Activated effector memory CD4-positive, alpha-beta T cell treated with Interleukin-2 at 50 U/mL for 16 hours (primary cell): ENCODE measurements at places on chromosomes 7 and 10.

DNA sequence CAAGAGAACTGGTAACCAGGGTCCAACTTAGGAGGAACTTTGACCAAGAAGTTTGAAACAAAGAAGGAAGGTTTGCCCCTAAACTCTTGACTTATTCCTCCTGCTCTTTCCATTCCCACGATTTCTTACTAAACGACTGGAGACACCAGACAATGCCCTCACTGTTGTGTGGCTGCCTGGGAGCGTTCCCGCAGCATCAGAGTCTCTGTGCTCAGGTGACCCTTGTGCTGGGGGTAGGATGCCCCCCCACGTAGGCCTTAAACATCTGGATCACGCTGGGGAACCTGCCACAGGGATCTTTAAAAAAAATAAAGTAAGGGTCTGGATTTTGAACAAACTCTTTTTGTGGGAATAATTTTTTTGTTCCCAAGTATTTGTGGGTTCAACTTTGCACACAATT is 30.1 kb upstream of the CTBP2 start:
- no peak for DNase-seq

GRCh38 chr7:151992375-151992774 is 33.1 kb upstream of the GALNT11 start:
- DNase-seq = no peak

GRCh38 chr7:124681946-124682345 is 83.6 kb downstream of the GPR37 start:
- DNase-seq = no peak

DNA sequence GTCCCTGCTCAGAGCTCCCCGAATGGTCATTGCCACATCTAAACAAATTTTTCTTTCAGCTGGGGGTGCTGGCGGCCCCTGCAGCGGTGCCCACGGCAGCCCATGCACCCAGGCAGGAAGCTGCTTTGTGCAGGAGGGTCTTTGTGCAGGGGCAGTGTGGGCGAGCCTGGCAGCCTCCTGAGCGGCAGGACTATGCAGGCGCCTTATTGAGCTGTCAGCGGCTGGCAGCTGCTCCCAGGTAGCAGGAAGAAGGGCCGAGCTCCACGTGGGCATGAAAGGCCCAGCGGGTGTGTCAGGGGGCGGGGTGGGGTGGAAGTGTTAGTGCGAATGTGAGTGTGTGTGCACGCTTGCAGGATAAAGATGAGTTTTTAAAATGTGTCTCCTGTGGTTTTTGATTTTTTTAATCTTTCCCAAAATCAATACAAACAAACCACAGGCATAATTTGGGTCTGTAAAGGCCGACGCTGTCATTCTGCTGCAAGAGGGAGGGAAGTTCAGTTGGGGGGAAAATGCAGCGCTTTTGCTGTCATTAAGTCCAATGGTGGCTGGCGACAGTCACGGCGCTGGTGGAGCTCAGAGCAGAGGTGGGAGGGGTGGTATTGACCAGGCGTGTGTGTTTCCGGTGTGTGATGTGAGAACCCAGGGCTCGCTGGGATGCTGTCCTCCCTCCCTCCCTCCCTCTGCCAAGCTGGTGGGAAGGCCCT is 83.9 kb downstream of the LHPP start:
- no peak for DNase-seq

DNA sequence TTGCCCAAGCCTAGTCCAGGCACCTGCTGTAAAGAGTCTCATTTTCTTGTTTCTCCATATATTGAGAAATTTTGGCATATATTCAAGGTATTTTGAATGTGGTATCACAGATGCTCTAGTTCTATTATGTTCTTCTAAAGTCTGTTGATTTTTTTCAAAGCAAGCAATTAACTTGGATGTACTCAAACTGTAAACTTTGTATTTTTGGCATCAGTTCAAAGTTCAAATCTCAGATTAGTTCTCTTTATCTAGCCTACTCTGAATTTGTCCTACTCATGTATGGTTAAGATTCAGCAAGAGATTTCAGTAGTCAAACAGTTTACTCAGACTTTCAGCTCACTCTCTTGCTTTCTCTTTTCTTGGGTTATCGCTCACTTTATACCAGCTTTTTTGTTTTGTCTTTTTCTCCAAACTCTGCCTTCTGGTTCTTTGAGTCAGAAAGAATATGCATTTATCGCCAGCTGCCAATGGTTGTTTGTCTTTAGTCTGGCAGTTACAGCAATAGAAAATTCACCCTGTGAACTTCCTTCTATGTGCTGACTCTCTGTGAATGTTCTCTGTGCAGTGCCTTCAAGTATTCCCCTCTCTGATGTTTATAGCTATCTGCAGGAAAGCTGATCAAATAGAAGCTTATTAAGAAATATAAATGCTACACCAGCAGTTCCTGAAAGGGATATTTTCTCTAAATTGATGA is 56.0 kb downstream of the ANKRD7 start:
- no peak for DNase-seq

GRCh38 chr10:86687750-86688149 is 19.4 kb downstream of the LDB3 start:
- DNase-seq = no peak

- DNase-seq = no peak
Observed at GRCh38 chr10:89518876-89519842, 16.2 kb downstream of the SLC16A12 start.

- no peak for DNase-seq
Observed at GRCh38 chr10:77628906-77629730, 8.5 kb downstream of the KCNMA1 start.

GRCh38 chr10:121216295-121216694 is 365.1 kb downstream of the WDR11 start:
- no peak for DNase-seq

GRCh38 chr7:70313271-70313670 is 715.0 kb downstream of the AUTS2 start:
- no peak for DNase-seq

DNA sequence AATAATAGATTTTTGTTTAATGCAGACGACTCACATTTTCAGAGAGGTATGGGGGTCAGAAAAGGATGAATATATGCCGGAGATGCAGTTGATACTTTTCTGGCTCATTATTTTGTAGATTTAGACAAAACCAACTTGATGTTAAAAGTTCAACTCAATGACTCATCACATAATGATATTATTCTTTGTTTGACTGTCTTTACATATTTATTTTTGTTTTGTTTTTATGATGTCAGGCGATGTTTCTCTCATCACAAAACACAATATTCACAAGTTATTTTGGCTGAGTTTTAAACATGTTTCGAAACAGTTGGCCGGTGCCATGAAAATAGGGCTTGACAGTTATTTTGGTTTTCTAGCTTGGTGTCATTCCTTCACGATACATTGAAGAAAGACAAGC is 1.3 kb downstream of the GJD4 start:
- no peak for DNase-seq

DNA sequence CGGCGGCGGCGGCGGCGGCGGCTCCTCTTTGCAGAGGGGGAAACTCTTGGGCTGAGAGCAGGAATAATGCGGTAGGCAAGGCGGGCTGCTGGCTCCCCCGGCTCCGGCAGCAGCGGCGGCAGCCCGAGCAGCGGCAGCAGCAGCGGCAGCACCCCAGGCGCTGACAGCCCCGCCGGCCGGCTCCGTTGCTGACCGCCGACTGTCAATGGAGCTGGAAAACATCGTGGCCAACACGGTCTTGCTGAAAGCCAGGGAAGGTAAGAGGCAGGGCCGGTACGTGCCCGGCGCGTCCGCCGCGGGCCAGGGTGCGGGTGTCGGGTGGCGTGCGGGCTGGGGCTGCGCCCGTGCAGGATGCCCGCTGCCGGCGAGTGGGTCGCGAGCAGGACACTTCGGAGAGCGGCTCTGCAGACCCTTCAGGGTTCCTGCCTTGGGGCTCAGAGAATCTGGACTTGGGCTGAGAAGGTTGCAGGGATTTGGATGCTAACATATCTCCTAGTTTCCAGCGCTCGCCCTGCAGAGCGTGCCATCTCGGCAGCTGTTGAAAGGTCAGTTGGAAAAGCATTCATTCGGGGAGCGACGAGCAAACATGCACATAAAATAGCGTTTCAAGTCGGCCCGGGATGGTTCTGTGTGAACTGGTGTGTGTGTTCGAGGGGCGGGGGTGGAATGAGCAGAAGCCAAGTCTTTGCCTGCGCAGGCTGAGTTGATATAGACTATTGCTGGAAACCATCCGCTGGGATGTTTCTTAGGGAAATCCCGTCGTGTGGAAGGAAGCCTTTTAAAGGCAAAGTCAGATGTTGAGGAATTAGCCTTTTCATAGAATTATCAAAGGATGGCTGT is 562 bp downstream of the GRK5 start:
- DNase-seq = peak; percentile 27

GRCh38 chr7:3065724-3066143 is 22.1 kb upstream of the CARD11 start:
- DNase-seq = peak; percentile 40

- no peak for DNase-seq
Observed at GRCh38 chr7:150983893-150984368, 5.8 kb upstream of the KCNH2 start.

- DNase-seq = no peak
Observed at GRCh38 chr10:61456095-61456789, 3.1 kb upstream of the TMEM26 start.

DNA sequence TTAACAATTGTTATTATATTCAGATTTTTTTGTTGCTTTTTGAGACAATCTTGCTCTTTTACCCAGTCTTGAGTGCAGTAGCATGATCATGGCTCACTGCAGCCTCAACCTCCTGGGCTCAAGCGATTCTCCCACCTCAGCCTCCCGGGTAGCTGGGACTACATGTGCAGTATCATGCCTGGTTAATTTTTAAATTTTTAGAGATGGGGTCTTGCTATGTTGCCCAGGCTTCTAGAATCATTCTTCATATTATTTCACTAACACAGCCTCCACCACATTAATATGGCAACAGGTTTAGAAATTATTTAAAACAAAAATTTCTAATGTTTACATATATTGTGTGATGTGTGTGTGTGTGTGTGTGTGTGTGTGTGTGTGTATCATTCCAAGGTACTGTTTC is 1.4 kb upstream of the LAMTOR4 start:
- DNase-seq = no peak

GRCh38 chr10:23373156-23373555 is 28.6 kb upstream of the C10orf67 start:
- no peak for DNase-seq

- no peak for DNase-seq
Observed at GRCh38 chr10:48774416-48775205, 89.9 kb downstream of the WDFY4 start.

- DNase-seq = no peak
Observed at GRCh38 chr10:65550761-65551160, 1375.1 kb upstream of the LRRTM3 start.

DNA sequence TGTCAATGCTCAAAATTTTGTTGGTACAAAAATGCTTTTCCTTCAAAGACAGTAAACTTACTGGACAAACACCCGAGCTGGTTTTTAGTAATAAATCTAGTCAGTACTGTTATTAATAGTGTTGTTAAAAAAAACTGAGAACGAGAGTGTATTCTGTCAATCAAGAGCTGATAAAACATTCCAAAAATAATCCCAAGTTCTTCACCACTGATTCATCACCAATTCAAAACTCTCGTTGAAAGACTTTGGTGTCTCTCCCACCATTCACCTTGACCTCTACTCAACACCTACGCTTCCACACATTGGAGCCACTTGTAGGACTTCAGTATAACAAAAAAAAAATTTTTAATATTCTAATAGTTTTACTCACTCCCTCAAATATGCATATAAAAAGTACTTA is 279.2 kb downstream of the PARD3 start:
- no peak for DNase-seq

- no peak for DNase-seq
Observed at GRCh38 chr10:13632884-13633440, 46.2 kb downstream of the PRPF18 start.

DNA sequence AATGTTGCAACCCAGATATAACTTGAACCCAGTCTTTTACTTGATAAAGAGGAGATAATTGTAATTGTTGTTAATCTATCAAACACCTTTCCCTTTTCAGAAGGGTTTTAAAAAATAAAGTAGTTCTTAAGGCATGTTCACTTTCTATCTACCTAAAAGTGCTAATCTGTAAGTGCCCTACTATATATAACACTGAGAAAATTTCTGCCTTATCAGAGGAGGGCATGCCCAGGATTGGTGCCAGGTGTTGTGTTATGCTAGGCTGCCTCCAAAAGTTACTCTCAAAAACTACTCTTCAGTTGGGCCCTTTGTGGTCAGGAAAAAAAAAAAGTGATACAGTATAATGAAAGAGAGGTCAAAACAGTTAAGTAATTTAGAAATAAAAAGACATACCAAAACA is 36.3 kb downstream of the SMNDC1 start:
- no peak for DNase-seq

DNA sequence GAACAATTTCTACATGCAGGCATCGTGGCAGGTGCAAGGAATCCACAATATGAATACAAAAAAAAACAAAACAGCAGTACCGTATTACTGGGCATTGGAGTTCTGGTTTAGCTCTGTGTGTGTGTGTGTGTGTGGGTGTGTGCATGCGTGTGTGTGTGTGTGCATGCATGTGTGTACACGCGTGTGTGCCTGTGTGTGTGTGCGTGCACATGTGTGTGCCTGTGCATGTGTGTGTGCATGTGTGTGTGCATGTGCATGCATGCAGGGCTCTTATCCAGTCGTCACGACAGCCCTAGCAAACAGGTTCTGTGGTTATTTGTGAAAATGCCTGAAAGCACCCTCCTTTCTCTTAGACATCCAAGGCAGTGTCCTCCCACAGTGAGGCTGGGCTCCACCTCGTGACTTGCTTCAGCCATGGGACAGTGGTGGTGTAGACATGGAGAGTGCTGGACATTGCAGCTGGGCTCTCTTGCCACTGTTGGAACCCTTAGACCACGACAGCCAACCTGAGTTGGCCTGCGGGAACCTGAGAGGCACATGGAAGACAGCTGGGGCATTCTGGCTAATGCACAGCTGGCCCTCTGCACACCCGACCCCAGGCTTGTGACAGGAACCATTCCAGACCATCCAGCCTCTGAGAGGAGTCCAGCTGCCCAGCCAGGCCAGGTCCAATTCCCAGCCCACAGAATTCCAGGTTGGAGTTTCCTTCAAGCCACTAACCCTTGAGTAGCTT is 173.4 kb upstream of the SHH start:
- no peak for DNase-seq

GRCh38 chr7:30225863-30226613 is 58.4 kb upstream of the ZNRF2 start:
- no peak for DNase-seq

DNA sequence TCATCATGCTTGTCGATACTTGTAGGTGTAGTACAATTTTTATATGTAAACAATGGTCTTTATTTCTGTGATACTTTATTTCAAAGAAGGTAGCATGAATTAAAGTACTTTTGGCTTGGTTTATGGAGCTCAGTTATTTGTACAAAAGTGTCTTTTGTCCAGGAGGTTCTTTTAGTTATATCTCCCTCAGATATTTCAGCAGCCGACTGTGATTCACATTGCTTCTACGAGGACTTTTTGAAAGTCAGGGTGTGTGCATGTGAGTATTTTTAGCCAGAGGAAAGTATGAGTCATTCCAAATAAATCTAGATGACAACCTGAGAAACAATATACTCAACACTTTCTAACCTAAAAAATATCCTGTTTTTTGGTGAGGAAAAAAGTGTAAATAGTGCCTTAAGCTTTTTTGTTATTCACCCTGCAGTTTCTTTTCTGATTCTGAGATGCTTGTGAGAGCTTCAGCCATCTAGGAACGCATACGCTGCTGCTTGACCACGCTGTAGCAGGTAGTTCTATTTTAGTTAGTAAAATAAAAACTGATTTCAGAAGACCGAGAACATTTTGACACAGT is 595 bp upstream of the SUN1 start:
- DNase-seq = no peak

GRCh38 chr7:35777121-35777520 is 23.7 kb upstream of the SEPTIN7 start:
- no peak for DNase-seq
